ENCODE measurements at places on chromosomes 16 and 17. TPM values are rescaled to one million over a fixed set of nuclear protein-coding genes. Genes with fewer than 3 reads are reported as not detected.

GRCh38 chr17:74055508-74056160 lies 147.8 kb upstream of the RPL38 start:
- H3K27me3 ChIP-seq = no peaks in the 10 kb centered on the region
- no peak overlapping the region for H3K27ac ChIP-seq
- H3K4me1 ChIP-seq = no peaks in the 10 kb centered on the region
- H3K4me3 ChIP-seq = no peak overlapping the region
- no peak for DNase-seq

DNA sequence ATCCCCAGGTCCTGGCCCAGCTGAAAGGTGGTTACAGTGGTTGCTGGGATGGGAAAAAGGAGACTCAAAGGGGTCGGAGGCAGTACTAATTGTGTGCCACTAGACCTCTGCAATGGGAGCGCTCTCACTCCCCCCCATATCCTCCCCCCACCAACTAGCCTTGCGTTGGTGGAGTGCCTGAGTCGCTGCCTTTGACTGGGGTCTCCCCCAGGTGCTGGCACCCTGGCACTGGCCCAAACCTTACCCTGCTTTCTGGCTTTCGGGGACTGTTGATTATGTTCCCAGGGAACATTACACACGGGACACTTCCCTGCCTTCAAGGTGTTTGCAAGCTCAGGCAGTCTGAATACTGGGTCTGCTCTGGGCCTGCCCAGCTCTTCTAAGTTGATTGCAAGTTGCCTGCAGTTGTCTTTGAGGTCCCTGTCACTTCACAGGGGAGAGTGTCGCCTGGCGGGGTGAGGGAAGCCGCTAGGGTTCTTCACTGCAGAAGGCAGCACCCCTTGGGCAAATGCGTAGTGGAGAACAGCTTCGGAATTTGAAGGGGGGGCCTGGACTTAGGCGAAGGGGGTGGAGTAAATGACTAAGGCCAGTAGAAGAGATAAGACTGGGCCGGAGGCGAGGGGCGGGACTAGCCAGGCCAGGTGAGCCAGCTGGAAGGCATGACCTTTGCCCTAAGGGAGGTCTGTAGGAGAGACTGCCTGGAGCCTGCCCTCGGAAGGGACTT lies 98.0 kb downstream of the RAB11FIP4 start:
- no peak for DNase-seq
- H3K36me3 ChIP-seq = no peaks in the 10 kb centered on the region
- H3K27ac ChIP-seq = peak overlapping the region; percentile 84
- no peaks in the 10 kb centered on the region for H3K27me3 ChIP-seq
- H3K4me1 ChIP-seq = peaks cover 72% of the 10 kb centered on the region

GLIS2 gene
- 0.19 TPM for total RNA-seq

SPEM2 gene
- not detected for total RNA-seq

- H3K4me3 ChIP-seq = no peak overlapping the region
- H3K36me3 ChIP-seq = no peaks in the 10 kb centered on the region
- peaks cover 26% of the 10 kb centered on the region for H3K27me3 ChIP-seq
- DNase-seq = no peak
- no peak overlapping the region for H3K27ac ChIP-seq
These were observed 46.4 kb upstream of the SDK2 start for GRCh38 chr17:73690676-73691075.

DNA sequence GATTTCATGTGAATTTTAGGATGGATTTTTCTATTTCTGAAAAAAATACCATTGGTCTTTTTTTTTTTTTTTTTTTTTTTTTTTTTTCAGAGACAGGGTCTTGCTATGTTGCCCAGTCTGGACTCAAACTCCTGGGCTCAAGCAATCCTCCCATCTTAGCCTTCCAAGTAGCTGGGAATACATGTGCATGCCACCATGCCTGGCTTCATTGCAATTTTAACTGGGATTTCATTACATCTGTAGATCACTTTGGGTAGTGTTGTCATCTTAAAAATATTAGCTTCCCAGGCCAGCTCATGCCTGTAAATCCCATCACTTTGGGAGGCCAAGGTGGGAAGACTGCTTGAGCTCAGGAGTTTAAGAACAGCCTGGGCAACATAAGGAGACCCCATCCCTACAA lies 54.8 kb downstream of the TOM1L2 start:
- no peak overlapping the region for H3K27ac ChIP-seq
- H3K36me3 ChIP-seq = no peaks in the 10 kb centered on the region
- no peak for DNase-seq
- no peaks in the 10 kb centered on the region for H3K27me3 ChIP-seq

ABCC6 gene
- not detected for total RNA-seq

Measured in T-cell (primary cell).